ENCODE measurements at places on chromosomes 3 and 15.
A peak's percentile ranks its signal among the peaks of the same experiment; 100 is the strongest.

DNA sequence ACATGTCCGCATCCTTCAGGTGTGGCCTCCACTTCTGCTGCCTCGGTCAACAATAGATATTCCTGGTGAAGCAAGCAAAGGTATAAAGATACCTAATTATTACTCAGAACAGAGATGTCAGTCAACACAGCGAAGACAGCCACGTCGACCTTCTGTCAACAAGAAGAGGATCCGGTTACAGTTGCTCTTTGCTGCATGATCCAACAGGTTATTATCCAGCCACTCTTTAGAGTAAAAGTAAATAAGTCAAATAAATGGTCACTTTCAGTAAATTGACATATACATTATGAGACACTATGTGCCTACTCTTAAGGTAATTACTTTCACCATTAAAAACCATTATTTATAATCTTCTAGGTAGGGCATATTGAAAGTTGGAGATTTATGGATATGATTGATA is 356.8 kb upstream of the ATP11B start:
- no peak for DNase-seq

DNA sequence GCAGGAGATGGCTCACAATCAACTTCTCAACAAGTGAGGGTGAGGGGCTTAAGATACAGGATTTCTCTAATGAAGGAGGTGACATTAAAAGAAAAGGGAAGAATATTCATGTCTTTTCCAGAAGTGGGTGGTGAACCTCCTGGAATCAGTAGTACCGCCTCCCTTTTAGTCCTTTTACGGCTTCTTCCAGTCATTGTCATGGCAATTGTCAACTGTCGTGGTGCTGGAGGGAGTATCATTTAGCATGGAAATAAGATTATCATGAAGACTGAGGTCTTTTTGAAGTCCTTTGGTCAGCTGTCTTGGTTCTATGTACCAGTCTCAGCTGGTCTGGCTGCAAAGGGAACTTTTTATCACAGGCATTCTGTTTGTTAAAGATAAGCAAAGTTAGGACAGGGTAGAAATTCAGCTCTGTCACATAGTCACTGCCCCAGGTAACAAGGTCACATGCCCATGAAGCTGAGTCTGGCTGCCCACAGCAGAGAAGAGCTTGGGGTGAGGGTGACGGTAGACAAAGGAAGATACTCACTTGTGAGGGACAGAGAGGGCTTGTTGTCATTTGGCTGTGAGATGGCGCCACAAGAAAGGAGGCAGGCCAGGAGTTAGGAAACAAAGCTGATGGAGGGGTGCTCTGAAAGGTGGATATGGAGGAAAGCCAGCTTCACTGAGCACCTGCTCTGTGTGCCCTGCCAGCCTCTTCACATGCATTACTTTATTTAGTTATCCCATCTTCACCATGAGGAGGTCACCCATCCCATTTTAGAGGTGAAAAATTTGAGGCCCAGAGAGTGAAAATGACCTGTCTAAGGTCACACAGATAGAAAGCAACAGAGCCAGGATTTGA is 228.2 kb upstream of the TRIM42 start:
- no peak for DNase-seq

GRCh38 chr15:53115563-53115962 is 325.4 kb upstream of the ONECUT1 start:
- no peak for DNase-seq

- DNase-seq = no peak
These were observed 183.9 kb downstream of the FAM43A start for GRCh38 chr3:194869482-194870169.

DNA sequence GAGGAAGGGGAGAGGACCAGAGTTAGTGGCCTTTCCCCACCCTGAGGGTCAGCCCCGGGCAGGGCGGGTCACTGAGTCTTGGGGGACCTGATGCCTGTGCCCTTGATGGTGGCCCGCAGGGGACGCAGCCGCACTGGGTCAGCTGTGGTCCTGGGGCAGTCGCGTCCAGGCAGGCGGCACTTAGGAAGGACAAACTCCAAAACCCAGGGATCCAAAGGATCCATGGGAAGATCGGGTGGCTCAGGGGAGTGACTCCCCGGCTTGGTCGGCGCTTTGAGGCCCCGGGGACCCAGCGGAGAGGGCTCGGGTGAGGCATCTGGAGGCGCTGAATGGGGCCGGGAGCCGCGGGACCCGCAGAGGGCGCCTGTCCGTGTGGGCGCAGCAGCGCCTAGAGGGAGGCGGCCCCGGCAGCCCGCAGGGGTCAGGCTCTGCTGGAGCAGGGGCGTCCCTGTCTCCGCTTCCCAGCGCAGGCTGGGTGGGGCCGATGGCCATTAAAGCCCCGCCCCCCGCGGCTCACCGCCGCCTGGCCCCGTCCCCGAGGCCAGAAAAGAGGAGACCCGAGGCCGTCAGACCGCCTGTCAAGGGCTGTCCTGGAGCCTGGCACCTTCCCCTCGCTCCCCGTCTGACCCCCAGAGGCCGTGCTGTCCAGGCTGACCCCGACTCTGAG is 17.5 kb downstream of the CIDEC start:
- DNase-seq = peak; percentile 71

DNA sequence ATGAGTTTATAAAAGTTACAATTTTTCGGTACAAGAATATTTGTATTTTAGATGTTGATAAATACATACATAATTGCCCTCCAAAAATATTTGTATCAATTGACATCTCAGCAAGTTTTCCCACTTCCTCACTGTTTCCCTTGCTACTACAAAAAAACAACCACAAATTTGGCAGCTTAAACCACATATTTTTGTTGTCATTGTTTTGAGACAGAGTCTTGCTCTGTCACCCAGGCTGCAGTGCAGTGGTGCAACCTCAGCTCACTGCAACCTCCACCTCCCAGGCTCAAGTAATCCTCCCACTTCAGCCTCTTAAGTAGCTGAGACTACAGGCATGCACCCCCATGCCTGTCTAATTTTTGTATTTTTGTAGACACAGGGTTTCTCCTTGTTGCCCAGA is 162.8 kb upstream of the RARB start:
- DNase-seq = no peak

DNA sequence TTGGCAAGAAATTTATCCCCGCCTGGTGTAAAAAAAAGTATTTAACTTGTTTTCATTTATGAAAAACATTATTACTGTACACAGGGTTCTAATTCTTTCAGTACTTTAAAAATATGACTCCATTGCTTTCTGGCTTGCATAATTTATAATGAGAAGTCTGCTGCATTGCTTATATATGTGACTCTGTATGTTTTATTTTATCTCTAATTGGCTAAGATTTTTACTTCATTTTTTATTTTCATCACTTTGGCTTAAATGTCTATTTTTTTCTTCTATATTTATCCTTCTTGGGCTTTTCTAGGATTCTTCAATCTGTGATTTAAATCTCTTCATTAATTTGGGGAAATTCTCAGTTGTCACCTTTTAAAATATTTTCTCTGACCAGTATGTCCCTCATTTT is 636.6 kb upstream of the NR2F2 start:
- no peak for DNase-seq

DNA sequence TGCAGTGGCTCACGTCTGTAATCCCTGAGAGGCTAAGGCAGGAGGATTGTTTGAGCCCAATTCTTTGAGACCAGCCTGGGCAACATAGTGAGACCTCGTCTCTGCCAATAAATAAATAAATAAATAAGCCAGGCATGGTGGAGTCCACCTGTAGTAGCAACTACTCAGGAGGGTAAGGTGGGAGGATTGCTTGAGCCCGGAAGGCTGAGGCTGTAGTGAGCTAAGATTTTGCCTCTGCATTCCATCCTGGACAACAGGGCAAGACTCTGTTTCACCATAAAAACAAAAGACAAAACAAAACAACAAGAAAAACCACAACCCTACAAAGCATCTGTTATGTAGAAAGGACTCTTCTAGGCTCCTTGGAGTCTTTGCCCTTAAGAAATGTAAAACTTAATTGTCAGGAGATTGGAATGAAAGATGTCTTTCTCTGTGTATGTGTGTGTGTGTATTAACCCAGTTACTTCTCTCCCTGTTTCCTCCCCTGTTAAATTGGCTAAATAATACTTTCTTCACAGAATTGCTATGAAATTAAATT is 9.5 kb downstream of the NECTIN3 start:
- DNase-seq = no peak

GRCh38 chr3:149421764-149422163 is 44.3 kb upstream of the TM4SF1 start:
- DNase-seq = no peak

DNA sequence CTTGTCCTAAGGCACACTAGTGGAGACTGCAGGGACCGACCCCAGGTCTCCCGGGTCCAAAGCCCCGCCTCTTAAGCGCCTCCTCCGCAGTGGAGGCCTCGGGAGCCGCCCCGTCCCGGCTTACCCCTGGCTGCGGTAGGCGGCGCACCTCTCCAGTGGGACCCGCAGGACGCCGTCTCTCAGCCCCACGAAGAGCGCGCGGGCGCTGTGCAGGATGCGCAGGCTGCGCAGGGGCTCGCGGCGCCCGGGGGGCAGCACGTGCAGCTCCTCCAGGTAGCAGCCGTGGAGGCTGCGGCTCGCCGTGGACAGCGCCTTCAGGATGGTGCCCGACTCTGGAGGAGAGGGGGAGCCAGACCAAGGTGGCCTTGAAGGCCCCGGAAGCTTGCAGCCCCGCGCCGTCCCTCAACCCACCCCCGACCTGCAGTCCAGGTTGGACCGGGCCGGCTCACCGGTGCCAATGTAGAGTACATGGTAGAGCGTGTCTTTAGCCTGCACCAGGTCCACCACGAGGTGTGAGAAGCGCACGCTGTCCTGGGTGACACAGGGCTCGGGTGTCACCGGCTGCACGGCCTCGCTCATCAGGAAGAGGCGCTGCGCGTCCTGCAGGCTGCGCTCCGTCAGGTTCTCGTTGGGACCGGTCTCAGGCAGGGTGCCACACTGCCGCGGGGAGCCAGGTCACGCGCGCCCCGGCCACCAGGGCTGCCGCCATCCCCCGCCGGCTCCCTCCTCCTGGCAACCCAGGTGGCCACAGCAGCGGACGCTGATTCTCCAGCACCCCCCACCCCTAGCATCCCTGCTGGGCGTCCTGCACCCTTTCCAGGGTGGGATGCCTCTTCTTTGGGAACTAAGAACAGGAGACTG is 105.5 kb downstream of the SEMA5B start:
- DNase-seq = no peak

DNA sequence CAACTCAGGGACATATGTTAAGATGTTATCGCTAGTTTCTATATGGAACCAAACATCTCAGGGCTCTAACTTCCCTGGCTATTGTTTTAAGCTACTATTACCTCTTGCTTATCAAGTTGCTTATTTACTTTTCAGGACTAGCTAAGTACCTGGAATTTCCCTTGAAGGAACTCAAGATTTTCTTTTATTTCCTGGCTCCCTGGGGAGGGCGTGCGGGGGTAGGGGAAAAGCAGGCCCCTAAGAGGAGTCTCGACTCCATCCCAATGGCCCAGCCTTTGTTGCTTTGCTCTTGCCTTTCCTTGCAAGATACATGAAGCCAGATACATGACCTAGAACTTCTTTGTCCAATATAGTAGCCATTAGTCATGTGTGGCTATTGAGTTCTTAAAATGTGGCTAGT is 76.9 kb upstream of the STXBP5L start:
- DNase-seq = no peak

DNA sequence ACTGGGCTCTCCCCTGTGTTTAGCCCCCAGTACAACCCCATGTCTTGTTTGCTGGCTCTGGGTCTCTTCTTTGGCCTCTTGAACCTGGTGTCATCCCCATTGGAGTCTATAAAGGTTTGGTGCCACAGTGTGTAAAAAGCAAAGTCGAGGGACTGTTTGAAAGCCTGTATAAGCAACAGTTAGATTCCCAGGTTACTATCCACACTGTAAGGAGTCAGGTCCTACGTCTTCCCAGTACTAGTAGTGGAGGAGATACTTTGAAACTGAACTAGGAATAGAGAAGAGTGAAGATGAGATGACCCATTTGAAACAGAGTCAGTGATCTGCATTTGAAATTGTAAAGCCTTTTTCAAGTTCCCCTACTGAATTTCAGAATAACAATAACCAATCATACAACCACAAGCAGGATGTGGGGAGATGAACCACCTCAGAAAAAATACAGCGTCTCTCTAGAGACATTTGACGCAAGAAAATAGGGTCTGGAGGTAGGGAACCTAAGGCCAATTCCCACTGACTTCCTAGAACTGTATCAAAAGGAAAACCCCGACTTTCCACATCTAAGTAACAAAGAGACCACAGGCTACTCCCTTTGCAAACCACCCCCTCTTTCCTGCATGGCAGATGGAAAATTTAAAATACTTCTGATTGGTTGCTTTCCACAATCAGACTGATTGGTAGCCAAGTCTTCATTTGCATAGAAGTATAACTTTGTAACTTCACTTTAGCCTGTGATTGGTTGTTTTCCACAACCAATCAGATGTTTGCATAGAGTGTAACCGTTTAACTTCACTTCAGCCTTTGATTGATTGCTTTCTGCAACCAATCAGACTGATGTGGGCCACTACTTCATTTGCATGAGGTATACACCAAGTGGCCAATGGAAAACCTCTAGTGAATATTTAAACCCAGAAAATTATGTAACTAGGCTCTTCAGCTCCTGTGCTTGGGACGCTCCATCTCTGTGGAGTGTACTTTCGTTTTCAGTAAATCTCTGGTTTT is 49.9 kb upstream of the NEDD4 start:
- DNase-seq = no peak

DNA sequence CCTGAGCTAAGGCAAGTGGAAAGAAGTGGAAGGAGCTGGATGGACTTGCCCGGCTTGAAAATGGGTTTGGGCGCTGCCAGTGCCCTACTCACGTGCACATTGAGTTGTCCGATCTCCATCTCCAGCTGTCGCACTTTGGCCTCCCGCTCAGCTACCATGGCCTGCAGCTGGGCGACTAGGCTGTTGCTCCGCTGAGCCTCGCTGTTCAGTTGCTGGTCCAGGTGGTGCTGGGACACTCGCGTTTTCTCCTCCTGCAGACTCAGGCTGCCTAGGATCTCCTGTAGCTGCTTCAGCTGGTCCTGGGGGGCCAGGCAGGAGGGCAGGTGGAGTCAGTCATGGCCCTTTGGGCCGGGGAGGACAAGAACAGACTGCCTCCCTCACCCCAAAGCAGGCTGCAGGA is 33.0 kb upstream of the HHATL start:
- DNase-seq = no peak

GRCh38 chr3:38397320-38397719 is 50.7 kb downstream of the XYLB start:
- peak; percentile 84 for DNase-seq

DNA sequence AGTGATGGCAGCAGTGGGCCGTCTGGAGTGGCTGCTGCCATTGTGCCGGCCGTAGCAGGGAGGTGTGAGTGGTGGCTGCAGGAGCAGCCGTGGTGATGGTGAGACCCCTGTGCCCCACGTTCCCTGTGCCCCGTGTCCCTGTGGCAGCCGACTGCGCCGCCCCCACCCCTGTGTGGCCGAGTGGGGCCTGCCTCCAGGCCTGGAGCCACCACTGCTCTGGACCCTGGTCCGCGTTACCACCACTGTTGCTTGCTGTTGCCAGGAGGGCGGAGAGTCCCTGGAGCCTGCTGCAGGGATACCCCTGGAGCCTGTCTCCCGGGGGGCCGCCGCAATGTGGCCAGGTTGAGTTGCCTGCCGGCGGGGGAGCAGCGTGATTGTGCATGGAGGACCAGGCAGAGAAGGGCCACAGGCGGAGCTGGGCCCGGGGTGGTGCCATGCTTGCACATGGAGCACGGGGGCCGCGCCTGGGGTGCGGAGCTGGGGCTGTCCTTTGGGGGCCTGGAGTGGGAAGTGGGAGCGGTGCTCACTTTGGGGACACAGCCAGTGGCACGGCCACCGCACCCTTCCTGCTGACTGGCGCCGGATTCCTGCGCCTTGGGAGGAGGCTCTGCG is 50.1 kb downstream of the SLC6A20 start:
- DNase-seq = no peak
